Stimulated activated naive CD8-positive, alpha-beta T cell treated with anti-CD3 and anti-CD28 coated beads, Interleukin-15, amount 100 ng/mL, for 72 hours (primary cell): ENCODE measurements at places on chromosomes 11 and 22.

GRCh38 chr11:14672635-14673034 is 29.0 kb downstream of the PDE3B start:
- no peak for DNase-seq

- peak; percentile 69 for DNase-seq
Measured at GRCh38 chr11:76807206-76807875, 24.2 kb downstream of the TSKU start.

DNA sequence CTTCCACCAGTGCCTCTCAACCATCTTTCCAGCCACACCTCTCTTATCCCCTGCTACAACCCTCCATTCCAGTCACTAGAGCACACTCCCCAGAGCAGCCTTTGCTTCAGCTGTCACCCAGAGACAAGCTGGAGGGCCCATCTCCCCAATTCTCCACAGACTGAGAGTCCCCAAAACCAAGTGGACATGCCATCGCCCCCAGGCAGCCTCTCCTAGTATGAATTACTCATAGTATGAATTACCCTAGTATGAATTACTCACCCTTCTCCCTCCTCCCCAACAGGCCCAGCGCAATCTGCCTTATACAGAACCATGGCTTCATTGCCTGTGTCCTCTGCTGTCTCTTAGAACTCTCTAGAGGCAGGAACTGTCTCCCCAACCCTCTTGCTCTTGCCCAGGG is 24.8 kb downstream of the MYH9 start:
- peak; percentile 57 for DNase-seq

GRCh38 chr11:125284245-125284850 is 119.8 kb downstream of the PKNOX2 start:
- no peak for DNase-seq

GRCh38 chr11:12882670-12883069 is 126.4 kb upstream of the RASSF10 start:
- no peak for DNase-seq

DNA sequence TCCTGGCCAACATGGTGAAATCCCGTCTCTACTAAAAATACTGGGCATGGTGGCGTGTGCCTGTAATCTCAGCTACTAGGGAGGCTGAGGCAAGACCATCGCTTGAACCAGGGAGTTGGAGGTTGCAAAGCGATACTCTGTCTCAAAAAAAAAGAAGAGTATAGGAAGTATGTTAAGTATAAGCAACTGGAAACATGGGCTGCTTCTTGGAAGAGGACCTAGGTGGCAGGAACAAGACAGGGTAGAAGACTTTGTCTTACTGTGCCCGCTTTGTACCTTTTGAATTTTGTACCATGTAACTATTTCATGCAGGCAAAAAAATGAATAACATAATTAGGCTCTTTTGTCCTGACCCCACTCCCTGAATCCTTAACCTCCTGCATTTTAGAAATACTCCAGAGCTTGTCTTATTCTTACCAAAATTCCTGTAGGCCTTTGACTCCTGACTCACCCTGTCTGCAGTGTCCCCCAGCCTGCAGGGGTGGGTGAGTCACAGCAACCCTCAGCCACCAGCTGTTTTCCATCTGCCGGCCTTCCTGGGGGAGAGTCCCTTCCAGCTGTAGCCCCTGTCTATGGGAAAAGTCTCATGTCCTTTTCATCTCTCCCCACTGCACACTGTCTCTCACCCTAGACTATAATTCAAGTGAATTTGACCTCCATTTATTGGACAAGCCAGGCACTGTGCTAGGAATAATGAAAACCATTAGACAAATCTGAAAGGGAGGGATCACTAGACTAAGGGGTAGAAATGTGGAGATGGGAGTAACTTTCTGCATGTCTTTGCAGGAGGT is 41.8 kb downstream of the TXN2 start:
- DNase-seq, result no peak

DNA sequence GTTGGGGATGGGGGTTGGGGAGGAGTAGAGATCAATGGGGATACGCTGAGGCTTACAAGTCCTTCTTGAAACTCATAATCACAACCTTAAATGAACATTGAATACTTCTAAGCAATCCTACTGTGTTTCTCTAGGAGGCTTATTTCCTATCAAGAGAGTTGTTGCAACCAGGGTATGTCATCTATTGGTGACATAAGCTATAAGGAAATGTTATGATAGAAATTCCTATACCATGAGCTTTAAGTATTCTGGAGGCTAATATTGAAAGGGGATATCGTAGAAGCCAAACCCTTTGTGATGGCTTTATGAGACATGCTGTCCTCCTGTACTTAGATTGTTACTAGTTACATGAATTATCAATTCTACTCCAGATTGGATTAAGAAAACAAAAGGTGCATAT is 72.9 kb downstream of the DKK3 start:
- DNase-seq, result no peak
